ENCODE measurements at places on chromosomes 2 and 18.

DNA sequence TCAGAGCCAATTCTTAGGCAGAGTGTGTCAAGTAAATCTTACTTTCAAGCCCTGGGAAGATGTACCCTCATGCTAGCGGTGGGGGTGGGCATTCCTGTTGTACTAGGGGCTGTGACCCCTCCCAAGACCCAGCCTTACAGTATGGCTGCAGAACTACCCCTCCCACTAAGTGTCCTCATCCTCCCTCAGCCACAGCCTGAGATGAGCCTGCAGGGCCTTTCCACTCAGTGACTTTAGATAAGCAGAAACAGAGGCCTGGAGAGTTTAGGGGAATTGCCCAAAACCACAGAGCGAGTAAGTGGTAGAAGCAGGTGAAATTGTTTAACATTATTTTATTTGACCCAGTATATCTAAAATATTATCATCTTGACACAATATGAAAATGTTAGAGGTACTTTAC lies 36.6 kb downstream of the TTC32 start:
- H3K27ac ChIP-seq = no peak overlapping the region
- peaks cover 9% of the 10 kb centered on the region for H3K27me3 ChIP-seq
- H3K4me3 ChIP-seq = no peak overlapping the region
- peaks cover 2% of the 10 kb centered on the region for H3K4me1 ChIP-seq

GRCh38 chr2:178756343-178756742 lies 50.9 kb downstream of the TTN start:
- no peaks in the 10 kb centered on the region for H3K4me1 ChIP-seq
- no peak for DNase-seq
- H3K27ac ChIP-seq = no peak overlapping the region
- no peak overlapping the region for H3K4me3 ChIP-seq

GRCh38 chr2:197037863-197038398 lies 111.4 kb upstream of the PGAP1 start:
- H3K36me3 ChIP-seq = no peaks in the 10 kb centered on the region
- no peak overlapping the region for H3K4me3 ChIP-seq
- no peak for DNase-seq
- H3K4me1 ChIP-seq = peaks cover 8% of the 10 kb centered on the region

DNA sequence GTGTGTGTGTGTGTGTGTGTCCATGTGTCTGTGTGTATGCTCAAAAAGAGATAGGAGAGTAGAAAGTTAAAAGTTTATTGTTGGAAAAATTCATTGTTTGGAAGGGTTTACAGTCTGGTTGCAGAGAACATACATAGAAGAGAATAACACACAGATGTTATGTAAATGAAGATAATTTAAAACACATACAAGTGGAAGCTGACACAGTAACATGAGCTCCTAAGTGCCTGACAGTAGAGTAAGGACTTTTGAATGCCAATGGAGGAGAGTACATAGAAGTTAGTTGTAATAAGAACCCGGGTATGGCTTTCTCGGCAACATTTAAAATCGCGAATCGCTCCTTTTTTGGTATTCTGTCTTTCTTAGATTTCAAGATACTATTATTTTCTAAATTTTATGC lies 137.0 kb upstream of the FANCL start:
- no peak overlapping the region for H3K4me3 ChIP-seq
- H3K4me1 ChIP-seq = no peaks in the 10 kb centered on the region
- no peaks in the 10 kb centered on the region for H3K27me3 ChIP-seq
- DNase-seq = no peak

GRCh38 chr2:202636213-202636513 lies 1.4 kb downstream of the FAM117B start:
- no peak for DNase-seq
- peaks cover 5% of the 10 kb centered on the region for H3K4me1 ChIP-seq
- H3K27ac ChIP-seq = peak overlapping the region; percentile 79
- no peaks in the 10 kb centered on the region for H3K36me3 ChIP-seq
- H3K27me3 ChIP-seq = peaks cover 9% of the 10 kb centered on the region

- no peak for DNase-seq
- H3K27me3 ChIP-seq = peaks cover 5% of the 10 kb centered on the region
- H3K36me3 ChIP-seq = peaks cover 5% of the 10 kb centered on the region
These were observed 241.3 kb downstream of the PRKCE start for GRCh38 chr2:45892757-45893156.

GRCh38 chr2:207477896-207478295 lies 51.9 kb upstream of the CREB1 start:
- no peak overlapping the region for H3K4me3 ChIP-seq
- H3K27ac ChIP-seq = no peak overlapping the region
- peaks cover 31% of the 10 kb centered on the region for H3K4me1 ChIP-seq
- DNase-seq = no peak
- peaks cover 6% of the 10 kb centered on the region for H3K27me3 ChIP-seq
- no peaks in the 10 kb centered on the region for H3K36me3 ChIP-seq

- H3K36me3 ChIP-seq = peaks cover under 1% of the 10 kb centered on the region
- H3K4me3 ChIP-seq = no peak overlapping the region
- H3K27me3 ChIP-seq = no peaks in the 10 kb centered on the region
- no peaks in the 10 kb centered on the region for H3K4me1 ChIP-seq
These were observed 30.6 kb downstream of the CFAP221 start for GRCh38 chr2:119574864-119575263.

DNA sequence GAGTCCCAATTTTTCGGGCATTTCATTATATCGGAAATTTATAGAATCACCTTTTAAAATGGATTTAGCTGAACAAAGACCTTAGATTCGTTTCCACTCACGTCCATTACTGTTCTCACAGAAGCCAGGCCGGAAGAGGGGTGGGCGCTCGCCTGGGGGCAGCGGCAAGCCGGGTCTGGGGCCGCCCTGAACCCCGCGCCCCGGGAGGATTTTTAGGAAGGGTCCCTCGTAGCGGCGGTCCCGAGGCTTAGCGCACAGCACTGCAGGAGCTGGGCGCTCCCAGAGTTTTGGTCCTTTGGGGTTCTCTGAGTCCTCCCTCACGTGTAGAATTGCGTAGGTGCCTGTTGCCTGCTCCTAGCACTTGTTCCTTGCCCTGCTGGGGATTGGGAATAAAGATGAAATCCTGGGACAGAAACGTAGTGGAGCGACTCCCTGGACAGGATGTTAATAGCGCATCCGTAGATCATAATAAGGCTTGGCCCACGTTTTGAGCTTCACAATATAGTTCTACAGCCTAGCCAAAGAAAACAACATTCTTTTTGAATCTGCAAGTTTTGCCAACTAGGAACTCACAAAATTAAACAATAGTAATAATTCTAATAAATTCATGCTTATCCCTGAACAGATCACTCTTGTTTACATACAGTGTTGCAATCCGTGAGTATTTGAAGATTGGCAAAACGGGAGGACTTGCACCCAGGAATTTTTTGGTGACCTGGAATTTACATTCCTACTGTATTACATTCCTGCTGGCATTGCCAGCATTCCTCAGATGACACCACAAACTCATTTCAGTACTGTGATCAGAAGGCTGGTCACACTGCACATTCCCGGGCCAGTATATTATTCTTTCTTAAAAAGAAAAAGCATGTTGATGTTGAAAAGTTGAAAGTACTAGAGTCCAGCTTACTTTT lies 875 bp downstream of the C18orf63 start:
- H3K27me3 ChIP-seq = peaks cover 1% of the 10 kb centered on the region
- H3K4me1 ChIP-seq = peaks cover 10% of the 10 kb centered on the region
- no peak overlapping the region for H3K27ac ChIP-seq
- peaks cover 7% of the 10 kb centered on the region for H3K36me3 ChIP-seq
- no peak overlapping the region for H3K4me3 ChIP-seq
- DNase-seq = no peak

- no peak overlapping the region for H3K4me3 ChIP-seq
- H3K4me1 ChIP-seq = no peaks in the 10 kb centered on the region
- peaks cover 2% of the 10 kb centered on the region for H3K27me3 ChIP-seq
- H3K27ac ChIP-seq = no peak overlapping the region
These were observed 16.0 kb upstream of the SNORC start for GRCh38 chr2:232854082-232854481.

- H3K4me3 ChIP-seq = no peak overlapping the region
- no peak overlapping the region for H3K27ac ChIP-seq
- H3K36me3 ChIP-seq = no peaks in the 10 kb centered on the region
- peaks cover 2% of the 10 kb centered on the region for H3K4me1 ChIP-seq
These were observed 822.6 kb downstream of the TRIB2 start for GRCh38 chr2:13539296-13539695.

DNA sequence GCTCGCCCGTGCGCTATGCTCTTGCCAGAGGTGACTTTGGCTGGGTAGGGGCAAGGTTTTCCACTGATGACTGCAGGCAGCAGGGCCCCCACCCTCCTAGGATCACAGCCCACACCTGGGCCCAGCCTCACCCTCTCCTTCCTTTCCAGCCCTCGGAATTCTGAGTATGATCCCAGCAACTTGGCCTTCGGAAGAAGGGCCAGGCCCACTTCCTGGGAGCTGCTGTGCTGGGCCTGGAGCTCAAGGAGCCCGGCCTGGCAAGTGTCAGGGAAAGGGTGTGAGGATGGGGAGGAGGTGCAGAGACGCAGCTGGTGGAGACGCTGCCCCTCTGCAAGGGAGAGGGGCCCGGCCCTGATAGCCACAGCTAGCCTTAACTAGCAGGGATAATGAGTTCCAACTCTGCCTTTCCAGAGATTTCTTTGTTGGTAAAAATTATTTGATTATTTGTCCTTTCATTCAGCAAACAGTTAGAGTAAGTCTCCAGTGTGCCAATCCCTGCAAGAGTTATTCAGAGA lies 1.7 kb upstream of the CNDP1 start:
- H3K27ac ChIP-seq = no peak overlapping the region
- H3K4me3 ChIP-seq = no peak overlapping the region
- no peaks in the 10 kb centered on the region for H3K27me3 ChIP-seq
- H3K36me3 ChIP-seq = peaks cover 15% of the 10 kb centered on the region
- no peaks in the 10 kb centered on the region for H3K4me1 ChIP-seq

- no peak for DNase-seq
- H3K27ac ChIP-seq = no peak overlapping the region
- H3K27me3 ChIP-seq = no peaks in the 10 kb centered on the region
- no peak overlapping the region for H3K4me3 ChIP-seq
- no peaks in the 10 kb centered on the region for H3K4me1 ChIP-seq
These were observed 55.9 kb downstream of the COPS8 start for GRCh38 chr2:237141571-237142051.

DNA sequence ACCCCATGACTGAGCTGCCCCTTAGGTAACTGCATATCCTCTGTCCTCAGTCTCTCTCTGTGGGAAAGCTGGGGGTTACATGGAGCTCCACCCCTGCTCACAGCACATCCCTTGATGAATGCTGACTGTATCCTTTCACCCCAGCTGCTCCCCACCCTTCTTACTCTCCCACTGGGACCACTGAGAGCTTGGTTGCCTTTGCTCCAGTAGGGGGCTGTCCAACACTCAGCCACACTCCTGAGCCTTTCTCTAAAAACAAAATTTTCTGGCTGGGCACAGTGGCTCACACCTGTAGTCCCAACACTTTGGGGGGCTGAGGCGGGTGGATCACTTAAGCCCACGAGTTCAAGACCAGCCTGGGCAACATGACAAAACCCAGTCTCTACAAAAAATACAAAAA lies 89.2 kb upstream of the MSH2 start:
- no peak for DNase-seq
- H3K27ac ChIP-seq = no peak overlapping the region
- no peak overlapping the region for H3K4me3 ChIP-seq
- peaks cover 3% of the 10 kb centered on the region for H3K27me3 ChIP-seq
- H3K4me1 ChIP-seq = peaks cover 11% of the 10 kb centered on the region

DNA sequence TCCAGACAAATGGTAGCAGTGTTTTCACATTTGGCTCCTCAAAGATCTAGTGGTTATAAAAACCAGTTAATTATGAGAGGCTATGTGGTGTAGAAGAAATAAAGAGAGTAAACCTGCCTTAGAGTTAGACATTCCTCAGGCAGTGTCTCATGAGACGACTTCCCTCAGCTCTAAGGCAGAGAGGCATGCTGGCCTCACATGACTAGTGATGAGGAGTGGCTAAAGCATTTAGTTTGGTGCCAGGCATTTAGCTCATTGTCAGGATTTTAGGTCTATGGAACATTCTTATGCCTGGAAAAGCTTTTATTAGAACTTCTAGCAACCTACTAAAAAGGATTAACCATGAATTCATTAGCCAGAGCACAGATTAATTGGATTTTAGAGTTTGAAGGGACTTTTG lies 90.3 kb downstream of the RPRM start:
- no peak for DNase-seq
- H3K27me3 ChIP-seq = no peaks in the 10 kb centered on the region
- no peak overlapping the region for H3K4me3 ChIP-seq
- H3K4me1 ChIP-seq = no peaks in the 10 kb centered on the region

DNA sequence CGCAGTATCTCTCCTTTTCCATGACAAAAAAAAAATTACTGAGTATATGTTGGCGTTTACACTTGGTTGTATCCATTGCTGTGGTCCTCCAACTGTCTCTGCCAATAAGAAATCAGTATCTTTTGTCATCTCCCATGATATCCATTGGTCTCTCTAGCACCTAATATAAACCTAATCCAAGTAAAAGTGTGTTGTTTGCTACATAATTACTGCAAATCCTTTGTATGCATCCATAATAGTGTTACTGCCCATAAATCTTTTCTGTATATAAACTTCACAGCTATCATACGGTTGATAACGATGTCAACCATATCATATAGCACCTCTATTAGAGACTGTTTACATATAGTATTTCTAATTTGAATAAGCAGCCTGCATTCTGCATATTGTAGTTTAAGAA lies 226.9 kb downstream of the AGPS start:
- peak overlapping the region; percentile 97 for H3K4me3 ChIP-seq
- DNase-seq = no peak
- peaks cover 5% of the 10 kb centered on the region for H3K27me3 ChIP-seq
- H3K27ac ChIP-seq = peak overlapping the region; percentile 22
- H3K36me3 ChIP-seq = no peaks in the 10 kb centered on the region

GRCh38 chr2:36615222-36615621 lies 17.3 kb upstream of the FEZ2 start:
- H3K27ac ChIP-seq = peak overlapping the region; percentile 83
- H3K4me1 ChIP-seq = peaks cover 19% of the 10 kb centered on the region
- DNase-seq = peak; percentile 27
- no peaks in the 10 kb centered on the region for H3K36me3 ChIP-seq

DNA sequence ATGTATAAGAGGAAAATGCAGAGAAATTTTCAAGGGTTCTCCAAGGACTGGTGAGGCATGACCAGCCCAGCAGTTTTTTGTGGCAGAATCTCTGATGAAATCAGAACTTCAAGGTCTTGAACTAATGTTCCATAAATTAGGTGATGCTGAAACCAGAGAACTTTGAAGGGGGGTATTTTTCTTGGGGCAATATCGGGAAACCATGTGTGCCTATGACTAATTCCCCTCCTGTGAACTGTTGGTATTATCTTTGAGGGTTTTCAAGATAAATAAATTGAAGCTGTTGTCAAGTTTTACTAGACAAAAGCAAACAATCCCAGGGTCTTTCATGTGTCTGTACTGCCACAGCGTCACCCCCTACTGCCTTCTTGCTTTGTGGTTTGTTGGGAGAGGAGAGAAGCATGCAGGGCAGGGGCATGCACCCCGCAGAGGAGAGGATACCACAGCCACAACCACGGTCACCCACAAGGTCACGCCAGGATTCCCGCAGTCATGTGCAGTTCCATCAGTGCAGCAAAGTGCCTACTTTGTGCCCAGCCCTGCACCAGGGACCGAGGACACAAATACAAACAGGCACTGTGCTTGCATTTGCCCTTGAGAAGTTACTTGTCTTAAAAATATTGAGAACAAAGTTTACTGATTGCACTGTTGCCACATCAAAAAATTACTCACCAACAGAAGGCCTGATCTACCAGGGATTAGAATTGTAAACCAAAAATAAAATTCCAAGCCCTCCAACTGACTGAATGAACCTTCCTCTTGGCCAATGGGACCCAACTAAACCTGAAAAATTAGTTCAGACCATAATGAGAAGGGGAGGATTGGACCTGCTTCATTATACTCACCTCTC lies 413.3 kb upstream of the TRIB2 start:
- H3K4me3 ChIP-seq = no peak overlapping the region
- H3K4me1 ChIP-seq = no peaks in the 10 kb centered on the region

- peaks cover 4% of the 10 kb centered on the region for H3K36me3 ChIP-seq
- peaks cover 7% of the 10 kb centered on the region for H3K4me1 ChIP-seq
- no peak for DNase-seq
- no peaks in the 10 kb centered on the region for H3K27me3 ChIP-seq
- no peak overlapping the region for H3K4me3 ChIP-seq
These were observed 79.8 kb upstream of the FHL2 start for GRCh38 chr2:105478670-105479069.
